ENCODE measurements at places on chromosomes 12 and 14.

GRCh38 chr12:59004456-59004855 lies 84.2 kb upstream of the LRIG3 start:
- DNase-seq: no peak

GRCh38 chr14:25953532-25954139 lies 644.2 kb downstream of the NOVA1 start:
- no peak for DNase-seq

- no peak for DNase-seq
Measured at GRCh38 chr12:131911851-131912477, 17.1 kb upstream of the PUS1 start.

GRCh38 chr14:69493038-69493437 lies 8.5 kb downstream of the PLEKHD1 start:
- DNase-seq: no peak

- no peak for DNase-seq
Measured at GRCh38 chr14:88473791-88474190, 81.0 kb downstream of the PTPN21 start.

DNA sequence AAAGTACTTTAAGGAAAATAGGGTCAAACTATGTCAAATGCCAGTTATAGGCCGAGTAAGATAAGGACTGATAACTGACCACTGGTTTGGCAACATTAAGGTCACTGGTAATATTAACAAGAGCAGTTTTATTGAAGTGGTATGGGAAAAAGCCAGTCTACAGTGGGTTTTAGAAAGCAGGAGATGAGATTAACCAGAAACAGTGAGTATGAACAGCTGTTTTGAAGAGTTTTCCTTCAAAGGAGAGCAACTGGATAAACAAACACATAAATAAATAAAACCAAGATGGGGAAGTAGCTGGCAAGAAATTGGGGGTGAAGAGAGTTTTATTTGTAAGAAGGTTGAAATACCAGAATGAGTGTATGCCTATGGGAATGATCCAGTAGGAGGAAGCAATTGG lies 30.3 kb downstream of the KITLG start:
- DNase-seq: no peak

- no peak for DNase-seq
Measured at GRCh38 chr14:63611078-63611477, 30.6 kb downstream of the WDR89 start.

DNA sequence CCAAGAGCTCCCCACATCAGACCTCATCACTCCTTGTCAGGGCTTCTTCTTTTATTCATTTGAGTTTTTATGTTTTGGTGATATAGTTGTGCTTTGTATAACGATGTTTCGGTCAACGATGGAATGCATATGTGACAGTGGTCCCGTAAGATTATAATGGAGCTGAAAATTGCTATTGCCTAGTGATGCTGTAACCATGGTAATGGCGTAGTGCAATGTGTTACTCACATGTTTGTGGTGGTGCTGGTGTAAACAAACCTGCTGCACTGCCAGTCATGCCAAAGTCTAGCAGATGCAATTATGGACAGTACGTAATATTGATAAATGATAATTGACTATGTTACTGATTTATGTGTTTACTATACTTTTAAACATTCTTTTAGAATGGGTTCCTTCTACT lies 16.3 kb downstream of the CYP46A1 start:
- DNase-seq: no peak

GRCh38 chr12:107169200-107169599 lies 75.9 kb upstream of the CRY1 start:
- no peak for DNase-seq

DNA sequence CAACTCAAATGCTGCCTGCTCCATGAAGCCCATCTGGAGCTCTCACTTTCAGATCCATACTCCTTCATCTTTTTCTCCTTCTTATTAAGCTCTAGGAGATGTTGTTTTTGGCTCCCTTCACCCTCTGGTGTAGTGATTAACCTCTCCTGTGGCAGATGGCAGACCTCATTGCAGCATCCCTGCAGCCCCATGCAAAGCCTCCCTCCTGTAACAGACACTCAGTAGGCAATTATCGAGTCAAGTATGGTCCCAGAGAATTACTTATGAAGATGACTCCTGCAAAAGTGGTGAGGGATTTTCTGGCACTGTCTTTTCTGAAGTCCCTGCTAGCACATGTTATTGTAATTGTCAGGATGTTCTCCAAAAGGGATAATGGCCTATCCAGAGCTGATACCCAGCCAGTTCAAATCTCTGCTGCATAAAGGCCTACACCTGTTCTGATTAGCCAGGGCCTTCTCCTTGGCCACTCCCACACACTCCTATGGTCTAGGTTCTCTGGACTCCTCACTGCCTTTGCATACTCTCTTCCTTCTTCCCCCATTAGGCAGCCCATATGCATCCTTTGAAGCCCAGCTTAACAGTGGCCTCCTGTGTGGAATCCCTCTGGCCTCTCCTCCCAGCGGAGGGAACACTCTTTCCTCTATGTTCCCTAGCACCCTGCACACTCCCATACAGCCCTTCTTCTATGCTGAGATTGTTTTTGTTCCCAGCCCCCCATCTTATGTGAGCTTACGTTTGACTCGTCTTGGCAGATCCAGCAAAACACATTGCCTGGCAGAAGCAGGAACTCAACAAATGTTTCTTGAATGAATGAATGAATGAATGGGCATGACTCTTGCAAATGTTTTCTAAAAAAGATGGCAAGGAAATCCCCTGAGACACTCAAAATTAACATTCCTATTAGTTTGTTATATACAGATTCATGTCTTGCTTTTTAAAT lies 43.9 kb upstream of the MDM1 start:
- no peak for DNase-seq

GRCh38 chr14:90336401-90336800 lies 4.7 kb upstream of the NRDE2 start:
- no peak for DNase-seq

GRCh38 chr14:104879201-104879982 lies 14.3 kb downstream of the CEP170B start:
- DNase-seq: no peak

DNA sequence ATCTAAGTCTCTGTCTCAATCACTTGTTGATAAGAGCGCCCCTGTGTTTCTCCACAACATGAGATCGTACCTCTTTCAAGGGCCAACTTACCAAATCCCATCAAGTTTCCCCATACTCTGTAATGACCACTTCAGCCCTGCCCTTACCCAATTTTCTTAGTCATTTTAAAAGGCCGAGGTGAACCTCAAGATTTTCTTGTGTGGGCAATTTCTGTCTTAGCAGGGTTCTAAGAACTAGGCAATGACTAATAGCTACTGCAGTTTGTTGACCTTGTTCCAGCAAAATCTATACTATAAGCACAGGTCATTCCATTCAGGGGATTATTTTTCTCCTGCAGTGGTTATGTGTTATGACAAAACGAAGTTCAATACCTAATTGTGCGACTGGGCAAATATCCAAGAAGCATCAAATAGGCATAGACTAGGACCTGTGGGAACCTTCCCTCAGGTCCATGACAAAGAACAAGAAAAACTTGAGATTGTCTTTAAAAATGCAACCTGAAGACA lies 359.8 kb downstream of the PCNX1 start:
- no peak for DNase-seq

DNA sequence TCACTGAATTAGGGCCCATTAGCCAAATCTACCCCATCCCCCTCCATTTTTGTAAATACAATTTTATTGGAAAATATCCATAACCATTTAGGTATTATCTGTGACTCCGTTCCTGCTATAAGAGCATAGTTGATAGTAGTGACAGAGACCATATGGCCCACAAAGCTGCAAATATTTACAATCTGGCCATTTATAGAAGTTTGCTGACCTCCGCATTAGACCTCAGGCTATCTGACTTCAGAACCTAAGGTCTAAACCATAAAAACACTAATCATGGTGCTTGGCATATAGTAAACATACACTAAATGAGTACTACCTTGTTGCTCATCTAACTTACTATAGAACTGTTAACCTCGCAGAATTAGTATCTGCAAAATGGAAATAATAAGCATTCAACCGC lies 124.8 kb downstream of the NPAS3 start:
- no peak for DNase-seq

- no peak for DNase-seq
Measured at GRCh38 chr12:63935361-63935760, 90.9 kb downstream of the SRGAP1 start.

- DNase-seq: no peak
Measured at GRCh38 chr12:93243382-93243688, 134.4 kb upstream of the NUDT4 start.

DNA sequence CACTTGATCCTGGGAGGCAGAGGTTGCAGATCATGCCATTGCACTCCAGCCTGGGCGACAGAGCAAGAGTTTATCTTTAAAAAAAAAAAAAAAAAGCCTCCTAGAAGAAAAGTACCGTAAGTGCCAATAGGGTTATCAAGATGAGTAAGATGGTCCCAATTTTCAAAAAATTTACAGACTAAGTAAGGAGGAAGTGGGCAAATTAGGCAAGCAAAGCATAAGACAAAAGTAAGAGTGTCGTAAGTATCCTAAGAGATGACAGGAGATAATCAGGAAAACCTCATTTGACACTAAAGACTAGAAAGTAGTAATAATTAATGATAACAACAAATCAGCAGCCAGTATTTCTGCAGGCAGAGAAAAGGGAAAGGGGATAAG lies 12.2 kb downstream of the PYM1 start:
- no peak for DNase-seq

DNA sequence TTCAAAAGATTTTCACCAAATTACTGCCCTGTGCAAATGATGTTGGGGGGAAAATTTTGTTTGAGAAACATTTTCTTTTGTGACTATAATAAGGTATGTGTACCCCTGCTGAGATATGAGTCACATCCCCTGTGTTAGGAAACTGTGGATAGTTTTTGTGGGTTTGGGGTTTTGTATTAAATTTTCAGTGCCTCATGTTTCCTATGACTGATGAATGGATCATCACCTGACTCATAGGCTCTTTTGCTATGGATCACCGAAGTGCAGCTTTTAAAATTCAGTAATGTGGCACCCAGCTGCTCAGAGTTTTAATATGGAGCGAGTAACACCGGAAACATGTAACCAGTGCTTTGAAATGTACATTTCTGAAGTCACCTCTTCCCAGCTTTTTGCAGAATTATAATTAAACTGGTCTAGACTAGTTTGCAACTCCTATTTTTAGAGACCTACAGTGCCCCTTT lies 167.4 kb upstream of the HMGA2 start:
- peak; percentile 85 for DNase-seq

DNA sequence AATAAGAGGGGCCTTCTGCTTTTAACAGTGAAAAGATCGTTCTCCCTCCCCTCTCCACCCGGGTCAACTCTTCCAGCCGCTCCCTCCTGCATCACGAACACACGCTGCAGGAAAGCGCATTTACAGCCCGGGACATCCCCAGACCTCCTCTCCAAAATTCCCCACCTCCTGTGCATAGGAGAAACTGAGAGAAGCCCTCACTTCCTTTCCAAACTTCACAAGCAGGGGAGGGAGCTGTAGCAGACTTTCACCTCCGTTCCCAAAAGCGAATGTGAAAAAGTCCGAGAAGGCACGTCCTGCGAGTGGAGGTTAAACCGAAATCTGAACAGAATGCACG lies 513 bp downstream of the BCAT1 start:
- DNase-seq: no peak

- no peak for DNase-seq
Measured at GRCh38 chr14:103134919-103135318, 11.7 kb downstream of the TNFAIP2 start.

- DNase-seq: no peak
Measured at GRCh38 chr12:26492406-26492805, 297.0 kb downstream of the SSPN start.

DNA sequence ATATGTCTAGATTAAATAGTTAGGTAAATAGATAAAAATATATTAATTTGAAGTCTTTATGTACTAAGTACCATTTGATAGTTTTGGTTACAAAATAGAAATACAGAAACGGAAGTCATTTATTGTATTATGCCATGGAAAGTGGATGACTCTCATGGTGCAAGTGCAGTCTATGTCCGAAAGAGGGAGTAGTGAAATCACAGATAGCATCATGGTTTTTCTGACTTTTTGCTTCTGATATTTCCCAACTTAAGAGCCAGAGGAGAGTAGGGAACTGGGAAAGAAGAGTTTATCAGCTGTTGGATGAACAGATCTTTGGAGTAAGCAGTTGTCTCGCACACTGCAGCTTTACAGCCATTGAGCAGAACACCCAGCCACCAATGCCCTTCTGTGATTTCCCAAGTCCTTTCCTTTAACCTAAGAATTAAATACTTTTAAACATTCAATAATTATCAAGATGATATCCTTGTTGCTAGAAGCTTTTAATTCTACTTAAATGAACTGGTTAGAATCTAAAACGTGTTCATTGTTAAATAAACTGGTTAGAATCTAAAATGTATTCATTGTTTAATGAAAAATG lies 18.4 kb upstream of the SRGAP1 start:
- DNase-seq: peak; percentile 83

DNA sequence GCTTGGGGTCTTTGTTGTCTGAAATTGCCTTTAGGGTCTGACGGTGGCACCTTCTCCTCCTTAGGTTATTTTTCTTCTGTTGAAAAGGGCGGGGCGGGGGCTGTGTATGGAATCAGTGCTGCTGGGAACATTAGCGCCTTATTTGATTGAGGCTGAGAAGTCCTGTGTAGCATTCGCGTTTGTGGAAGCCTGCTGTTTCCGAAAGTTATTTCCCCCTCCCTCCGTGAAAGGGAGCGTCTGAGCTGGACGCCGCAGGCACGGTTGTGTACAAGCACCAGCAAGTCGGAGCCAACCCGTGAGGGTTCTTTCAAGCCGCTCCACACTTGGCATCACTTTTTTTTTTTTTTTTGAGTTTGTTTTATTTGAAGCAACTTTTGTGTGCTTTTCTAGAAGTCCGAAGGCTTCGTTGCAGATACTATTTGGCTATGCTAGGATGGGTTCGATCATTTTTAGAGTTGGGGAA lies 1.1 kb downstream of the SYNE2 start:
- peak; percentile 76 for DNase-seq

DNA sequence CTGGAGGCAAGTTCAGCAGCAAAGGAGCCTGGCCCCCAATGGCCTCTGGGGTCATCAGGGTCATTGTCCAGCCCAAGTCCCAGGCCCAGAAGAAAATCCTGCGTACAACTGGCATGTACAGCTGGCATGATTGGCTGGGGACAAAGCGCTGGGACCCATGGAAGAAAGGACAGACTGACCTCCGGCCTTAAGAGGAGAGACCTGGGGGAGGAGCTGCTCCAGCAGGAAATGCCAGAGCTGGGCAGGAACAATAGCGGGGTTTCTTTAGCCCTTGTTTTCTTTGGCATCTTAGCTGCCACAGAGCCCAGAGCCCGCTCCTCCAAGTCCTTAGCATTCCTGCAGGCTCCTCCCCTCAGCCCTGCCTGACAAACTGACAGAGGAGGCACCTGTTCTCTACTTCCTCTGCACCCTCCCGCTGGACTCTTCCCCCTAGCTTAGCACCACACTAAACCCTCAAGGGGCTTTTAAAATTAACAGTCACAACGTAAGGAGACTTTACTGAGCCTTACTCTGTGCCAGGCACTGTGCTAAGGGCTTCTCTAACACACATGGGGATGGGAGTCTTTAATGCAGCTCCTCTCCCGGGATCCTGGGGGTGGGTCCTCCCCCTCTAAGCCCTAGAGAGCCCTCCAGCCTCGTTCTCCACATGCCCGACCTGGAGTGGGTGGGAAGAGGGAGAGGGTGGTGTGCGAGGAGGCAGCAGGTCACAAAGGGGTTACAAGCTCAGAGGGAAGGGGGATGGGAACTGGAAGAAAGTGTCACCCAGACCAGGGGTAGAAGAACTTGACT lies 1.8 kb upstream of the AQP5 start:
- peak; percentile 85 for DNase-seq

Measured in SK-MEL-5 (cell line).